ENCODE measurements at places on chromosomes 1 and 21.
A peak's percentile ranks its signal among the peaks of the same experiment; 100 is the strongest.

- no peak for DNase-seq
Measured at GRCh38 chr1:106846656-106847055, 209.8 kb upstream of the PRMT6 start.

DNA sequence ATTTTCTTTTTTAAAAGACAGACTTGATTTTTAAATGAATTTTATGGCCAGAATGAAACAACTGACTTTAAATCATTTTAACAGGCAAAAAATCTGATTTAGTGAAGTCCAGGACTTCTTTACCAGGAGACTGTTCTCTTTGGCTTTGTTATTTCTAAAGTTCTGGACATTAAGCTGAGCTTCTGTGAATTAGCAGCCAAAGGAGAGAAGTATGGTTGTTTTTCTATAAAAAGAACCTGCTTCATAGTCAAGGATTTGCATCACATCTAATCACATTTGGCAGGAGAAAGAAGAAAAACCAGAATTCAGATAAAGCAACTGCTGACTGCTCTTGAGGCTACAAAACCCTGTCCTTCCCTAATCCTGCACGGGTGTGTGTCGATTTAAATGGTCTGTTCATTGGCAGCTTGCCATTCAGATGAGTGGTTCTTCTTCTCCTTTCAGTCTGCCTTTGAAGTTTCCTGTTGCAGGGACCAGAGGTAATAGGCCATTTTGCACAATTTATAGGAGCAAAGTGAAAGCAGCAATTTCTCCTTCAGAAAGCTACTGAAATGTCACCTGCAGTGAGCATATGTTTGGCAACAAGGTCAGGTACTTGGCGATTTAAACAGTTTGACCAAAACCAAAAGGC is 215.4 kb downstream of the OLFM3 start:
- no peak for DNase-seq

GRCh38 chr1:53608676-53609075 is 130.3 kb downstream of the GLIS1 start:
- no peak for DNase-seq

GRCh38 chr1:59976194-59977074 is 49.9 kb upstream of the CYP2J2 start:
- DNase-seq = peak; percentile 62

DNA sequence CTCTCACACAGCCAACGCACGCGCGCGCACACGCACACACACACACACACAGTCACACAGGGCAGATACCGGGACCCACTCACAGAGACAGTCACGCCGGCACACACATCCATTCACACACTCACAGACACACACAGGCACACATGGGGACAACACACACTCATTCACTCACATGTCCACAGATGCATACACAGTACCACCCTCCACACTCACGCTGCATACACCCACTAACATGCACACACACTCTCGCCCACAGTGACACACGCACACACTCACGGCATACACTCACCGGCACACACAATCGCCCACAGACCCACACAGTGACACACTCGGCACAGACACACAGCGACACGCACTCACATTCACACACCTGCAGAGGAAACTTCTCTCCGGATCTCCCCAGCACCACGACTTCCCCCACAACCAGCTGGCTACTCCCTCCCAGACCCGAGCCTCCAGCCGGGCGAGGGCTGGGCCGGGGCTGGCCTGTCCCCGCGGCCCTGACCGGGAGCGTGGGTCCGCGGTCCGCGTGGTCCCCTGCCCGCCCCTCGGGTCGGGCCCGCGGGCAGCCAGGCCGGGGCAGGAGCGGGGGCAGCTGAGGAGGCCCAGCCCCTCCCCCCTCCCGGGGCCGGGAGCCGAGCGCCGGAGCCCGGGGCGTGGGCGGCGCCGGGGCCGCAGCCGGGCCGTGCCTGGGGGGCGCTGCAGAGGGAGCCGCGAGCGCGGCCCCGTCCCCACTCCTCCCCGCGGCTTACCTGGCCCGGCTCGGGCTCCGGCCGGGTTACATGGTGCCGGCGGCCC is 552 bp downstream of the DLGAP3 start:
- DNase-seq = no peak

DNA sequence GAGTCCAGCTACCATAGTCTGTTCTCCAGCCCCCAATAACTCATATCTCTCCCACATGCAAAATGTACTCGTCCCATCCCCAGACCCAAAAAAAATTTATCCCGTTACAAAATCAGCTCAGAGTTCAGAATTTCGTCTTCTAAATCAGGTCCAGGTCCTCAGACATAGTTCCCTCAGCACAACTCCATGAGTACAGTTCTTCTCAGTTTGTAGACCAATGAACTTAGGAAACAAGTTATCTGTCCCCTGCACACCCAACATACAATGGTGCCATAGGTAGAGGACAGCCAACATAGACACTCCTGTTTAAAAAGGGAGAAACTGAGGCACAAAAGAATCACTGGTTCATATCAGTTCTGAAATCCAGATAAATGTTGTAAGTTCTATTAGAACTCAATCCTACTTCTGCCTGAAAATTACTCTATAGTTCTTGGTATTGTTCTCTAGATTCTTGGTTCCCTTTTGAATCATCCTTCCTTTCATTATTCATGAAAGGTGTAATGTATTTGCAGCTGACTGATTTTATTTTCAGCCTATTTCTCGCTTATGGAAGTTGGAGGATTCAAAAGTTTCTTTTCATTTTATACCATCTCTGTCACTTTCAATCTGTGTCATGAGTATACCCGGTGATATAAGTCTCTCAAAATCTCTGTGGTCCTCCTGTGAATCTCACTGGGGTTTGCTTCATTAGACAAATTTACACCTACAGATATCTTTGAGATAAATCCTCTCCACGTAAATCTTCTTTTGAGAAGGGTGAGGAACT is 75.8 kb upstream of the TSPAN2 start:
- DNase-seq = no peak

DNA sequence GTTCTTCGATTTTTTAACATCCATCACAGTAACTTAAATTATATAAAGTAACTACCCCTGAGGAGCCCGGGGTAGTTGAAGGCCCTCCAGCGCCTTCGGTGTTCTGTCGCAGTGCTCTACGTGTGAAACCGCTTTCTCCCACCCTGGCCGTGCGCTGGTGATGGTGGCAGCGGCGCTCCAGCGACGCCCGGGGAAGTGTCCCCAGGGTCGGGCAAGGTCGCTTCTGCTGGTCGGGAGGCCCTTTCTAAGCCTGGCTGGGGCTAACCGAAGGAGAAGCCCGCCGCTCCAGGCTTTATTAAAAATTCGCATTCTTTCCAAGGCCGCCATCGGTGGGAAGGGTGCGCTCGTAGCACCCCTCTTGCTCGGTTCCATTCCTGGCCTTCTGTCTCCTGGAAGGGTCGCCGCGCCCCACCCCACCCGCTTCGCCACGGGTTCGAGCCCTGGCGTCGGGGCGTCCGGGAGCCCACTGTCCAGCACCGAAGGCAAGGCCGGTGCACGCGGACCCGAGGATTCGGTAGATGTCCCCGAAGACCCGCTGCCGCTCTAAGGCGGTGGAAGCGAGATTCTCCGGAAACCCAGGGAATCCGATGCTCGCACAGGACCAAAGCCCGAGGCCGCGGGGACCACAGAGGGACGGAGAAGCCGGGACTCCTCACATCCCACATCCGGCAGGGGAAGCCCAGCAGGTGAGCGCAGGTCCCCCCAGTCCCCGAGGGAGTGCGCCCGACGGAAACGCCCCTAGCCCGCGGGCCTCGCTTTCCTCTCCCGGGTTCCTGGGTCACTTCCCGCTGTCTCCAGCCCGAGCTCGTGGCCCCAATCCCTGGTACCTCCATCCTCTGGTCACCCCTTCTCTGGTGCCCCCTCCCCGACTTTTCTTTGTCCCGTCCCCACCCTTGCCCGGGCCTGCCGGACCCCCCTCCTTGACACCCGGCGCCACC is 685 bp upstream of the RIPPLY3 start:
- DNase-seq = no peak

DNA sequence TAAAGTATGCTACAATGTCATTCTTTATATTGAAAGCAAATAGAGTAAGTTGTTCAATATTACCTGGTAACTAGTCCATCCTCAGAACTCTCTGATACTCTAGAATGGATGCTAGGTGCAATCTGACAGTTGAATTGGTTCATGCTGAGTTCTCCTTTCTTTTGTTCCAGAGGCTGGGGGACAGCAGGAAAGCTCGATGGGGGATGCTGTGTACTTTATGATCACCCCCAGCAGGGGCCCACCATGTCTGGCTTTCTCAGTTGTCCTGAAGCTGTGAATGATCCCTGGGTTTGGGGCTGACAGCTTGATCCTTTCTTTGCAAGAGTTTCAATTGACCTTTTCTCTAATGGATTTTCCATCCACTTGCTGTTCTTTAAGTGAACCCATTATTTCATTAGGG is 22.5 kb downstream of the FMN2 start:
- DNase-seq = no peak

DNA sequence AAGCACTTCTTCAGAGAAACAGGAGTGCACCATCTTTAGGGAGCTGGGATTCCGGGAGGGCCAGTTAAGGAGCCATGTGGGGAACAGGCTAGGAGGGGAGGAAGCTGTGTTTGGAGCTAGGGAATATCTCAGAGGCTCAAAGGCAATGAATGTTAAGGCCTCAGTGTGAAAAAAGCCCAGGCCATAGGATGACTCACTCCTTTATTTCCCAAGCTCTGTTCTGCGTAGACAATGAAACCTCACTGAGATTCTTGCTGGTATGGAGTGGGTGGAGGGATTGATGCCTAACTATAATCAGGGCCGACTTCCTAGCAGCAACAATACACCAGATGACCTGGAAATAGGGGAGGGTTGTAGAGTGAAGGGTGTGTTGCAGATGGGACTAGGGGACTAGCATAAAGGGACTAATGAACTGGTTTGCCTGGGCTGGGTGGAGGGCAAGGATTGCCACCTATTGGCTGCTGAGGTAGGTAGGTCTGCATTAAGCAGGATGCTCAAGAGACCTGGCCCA is 2.1 kb downstream of the GNAT2 start:
- peak; percentile 65 for DNase-seq

- no peak for DNase-seq
Measured at GRCh38 chr1:23083714-23084480, 64.6 kb downstream of the KDM1A start.

- peak; percentile 87 for DNase-seq
Measured at GRCh38 chr1:220363196-220363837, 91.1 kb upstream of the RAB3GAP2 start.

DNA sequence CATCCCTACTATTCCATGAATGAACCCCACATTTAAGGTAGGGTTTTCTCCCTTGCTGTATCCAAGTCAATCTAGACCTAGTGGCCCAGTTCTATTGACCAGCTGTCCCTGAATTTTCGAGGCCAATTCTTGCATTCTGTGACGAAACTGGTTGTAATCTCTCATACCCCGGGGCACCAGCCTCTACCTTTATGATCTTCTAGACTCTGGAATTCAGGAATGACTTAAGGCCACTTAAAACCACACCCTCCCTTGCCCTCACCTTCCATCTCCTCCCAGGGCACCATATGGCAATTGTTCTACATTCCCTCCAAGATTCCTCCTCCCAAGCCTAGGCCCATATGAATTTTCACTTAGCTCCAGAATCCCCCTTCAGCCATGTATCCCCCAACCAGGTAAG is 48.9 kb downstream of the RHOU start:
- DNase-seq = no peak

GRCh38 chr1:48216313-48216712 is 6.2 kb upstream of the SLC5A9 start:
- DNase-seq = no peak

DNA sequence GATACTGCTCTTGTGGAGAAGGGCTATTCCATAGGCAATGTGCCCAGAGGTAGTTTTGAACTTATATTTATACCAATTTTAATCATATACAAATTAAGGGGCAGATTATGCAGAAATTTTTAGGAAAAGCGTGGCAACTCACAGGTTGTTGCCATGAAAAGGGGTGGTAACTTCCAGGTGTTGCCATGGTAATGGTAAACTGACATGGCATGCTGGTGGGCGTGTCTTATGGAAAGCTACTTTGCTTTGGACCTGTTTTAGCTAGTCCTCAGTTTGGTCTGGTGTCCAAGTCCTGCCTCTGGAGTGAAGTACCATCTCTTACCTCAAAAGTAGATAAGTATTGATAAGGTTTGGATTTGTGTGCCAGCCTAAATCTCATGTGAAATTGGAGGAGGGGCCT is 7.9 kb upstream of the IL23R start:
- DNase-seq = no peak

DNA sequence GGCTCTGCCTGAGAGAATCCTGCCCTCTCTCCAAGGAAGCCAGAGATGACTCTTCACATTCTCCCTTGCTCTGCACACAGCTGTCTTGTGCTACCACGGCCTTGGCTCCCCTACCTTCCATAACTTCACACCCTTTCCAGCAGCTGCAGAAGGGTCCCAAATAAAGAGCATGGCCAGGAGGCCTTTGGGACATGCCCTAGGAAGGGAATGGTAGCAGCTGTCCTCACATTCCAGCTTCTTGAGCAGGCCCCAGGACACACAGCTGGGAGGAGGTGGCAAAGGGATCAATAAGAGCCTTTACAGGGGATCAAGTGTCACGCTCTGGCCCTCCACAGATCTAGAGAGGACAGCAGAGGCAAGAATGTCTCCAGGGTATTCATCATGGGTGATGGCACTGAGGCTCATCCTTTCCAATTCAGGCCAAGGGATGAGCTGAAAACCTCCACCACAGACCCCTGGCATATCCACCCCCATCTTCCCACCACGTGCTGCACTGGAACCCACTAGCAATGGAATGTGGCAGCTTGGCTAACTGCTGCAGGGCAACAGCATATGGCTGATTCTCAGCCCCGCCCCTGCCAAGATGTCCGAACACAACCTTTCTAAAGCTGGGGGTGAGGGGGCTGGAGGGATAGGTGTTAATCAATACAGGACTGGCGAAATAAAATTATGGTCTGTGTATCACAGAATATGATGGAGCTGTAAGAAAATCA is 17.8 kb upstream of the RAB29 start:
- peak; percentile 56 for DNase-seq

DNA sequence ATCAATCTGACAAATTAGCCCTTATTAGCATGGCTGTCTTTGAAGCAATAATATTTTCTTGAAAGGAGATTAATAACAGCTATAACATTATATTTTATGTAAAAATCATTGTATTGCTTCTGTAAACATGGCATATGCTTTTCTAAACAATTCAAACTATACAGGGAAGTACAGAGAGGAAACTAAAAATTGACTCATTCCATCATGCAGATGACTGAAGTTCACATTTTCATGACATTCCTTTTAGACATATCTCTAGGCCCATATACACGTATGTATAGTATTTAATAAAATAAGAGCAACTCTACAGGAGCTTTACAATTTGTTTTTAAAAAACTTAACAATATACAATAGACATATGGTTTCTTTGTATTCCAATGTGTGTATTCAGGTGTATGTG is 5.6 kb upstream of the DHCR24 start:
- DNase-seq = no peak
